ENCODE measurements at places on chromosomes 5 and 9.

GRCh38 chr5:54000011-54000410, 310.4 kb downstream of the ARL15 start:
- DNase-seq, result no peak

DNA sequence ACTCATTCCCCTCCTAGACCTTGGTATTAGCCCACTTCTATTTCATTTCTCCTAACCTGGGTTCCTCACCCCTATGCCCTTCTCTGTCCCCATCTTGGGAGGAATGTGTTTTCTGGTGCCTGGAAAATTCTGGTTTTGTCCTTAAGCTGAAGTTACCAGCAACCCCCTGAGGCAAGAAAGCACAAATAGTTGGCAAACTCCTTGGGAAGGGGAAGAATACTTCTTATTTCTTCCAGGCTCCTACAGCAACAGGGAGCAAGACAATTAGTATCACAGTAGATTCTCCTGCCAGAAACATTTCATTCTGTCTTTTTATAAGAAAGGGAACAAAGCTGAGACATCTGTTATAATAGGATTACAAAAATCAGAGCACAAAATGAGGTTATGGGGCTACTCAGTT, 142.5 kb downstream of the SNCAIP start:
- no peak for DNase-seq

DNA sequence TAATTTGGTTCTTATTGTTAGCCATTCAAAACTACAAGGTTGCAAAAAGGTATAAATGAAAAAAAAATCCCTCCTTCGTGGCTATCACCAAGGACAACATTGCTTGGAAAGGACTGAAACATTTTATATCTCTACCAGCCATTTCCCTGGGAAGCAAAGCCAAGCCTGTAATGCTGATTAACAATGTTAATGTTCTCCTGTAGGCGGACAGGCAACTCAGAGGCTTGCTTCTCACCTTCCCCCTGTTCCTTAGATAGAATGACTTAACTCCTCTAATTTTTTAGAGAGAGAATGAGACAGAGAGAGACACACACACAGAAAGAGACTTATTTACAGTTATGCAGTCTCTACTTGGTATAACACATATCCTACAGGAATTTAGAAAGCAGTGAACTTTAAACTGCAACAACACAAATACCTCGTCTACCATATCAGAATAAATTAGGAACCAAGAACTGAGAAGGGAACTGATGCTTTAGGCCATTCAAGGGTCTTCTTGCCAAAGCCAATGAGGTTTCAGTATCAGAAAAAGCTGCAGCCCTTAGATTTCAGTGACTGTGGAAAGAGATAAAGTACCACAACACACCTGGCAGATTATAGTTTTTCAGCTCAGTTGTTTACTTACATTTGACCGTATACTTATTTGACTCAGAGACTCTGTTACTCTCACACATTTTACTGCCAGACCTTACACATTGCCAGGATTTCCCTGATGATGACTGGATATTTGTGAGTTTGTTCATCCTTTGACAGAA, 20.9 kb upstream of the MAN2A1 start:
- no peak for DNase-seq

GRCh38 chr5:170081616-170082015, 24.1 kb upstream of the FOXI1 start:
- no peak for DNase-seq

DNA sequence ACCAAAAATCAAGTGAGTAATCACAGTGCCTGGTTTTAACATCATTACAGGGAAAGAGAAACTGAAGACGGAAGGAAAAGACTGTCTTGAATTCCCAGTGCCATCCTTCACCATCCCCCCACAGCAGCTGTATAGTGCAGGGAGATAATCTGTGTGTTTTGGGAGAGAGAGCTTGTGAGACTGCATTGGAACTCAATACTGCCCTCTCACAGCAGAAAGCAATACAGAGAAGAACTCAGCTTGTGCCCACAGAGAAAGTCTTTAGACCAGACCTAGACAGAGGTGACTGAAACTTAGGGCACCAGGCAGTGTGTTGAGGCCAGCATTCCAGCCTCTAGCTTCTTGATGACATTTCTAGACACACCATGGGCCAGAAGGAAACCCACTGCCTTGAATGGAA, 754.7 kb upstream of the CDH6 start:
- no peak for DNase-seq
